B cell (primary cell): ENCODE measurements at places on chromosomes 7 and 10. TPM values are rescaled to one million over a fixed set of nuclear protein-coding genes. Genes with fewer than 3 reads are reported as not detected.

ATOH7 gene
- not detected in 2 replicates for total RNA-seq

SEMA3E gene
- total RNA-seq, result not detected in 2 replicates

CCL24 gene
- total RNA-seq, result not detected in 2 replicates

ADCYAP1R1 gene
- not detected in 2 replicates for total RNA-seq

ADRB1 gene
- total RNA-seq, result not detected in 2 replicates

FAM131B gene
- total RNA-seq, result 0.05 and 0.12 TPM in 2 replicates

NOS3 gene
- 0.39 TPM in 1 of 2 replicates, not detected in the other for total RNA-seq

CUX1 gene
- total RNA-seq, result 86.5 and 89.4 TPM in 2 replicates

SSBP1 gene
- 89.1 and 93.6 TPM in 2 replicates for total RNA-seq

SPDYE11 gene
- not detected in 2 replicates for total RNA-seq

CLDN3 gene
- total RNA-seq, result not detected in 2 replicates

CSGALNACT2 gene
- total RNA-seq, result 24.0 and 25.0 TPM in 2 replicates

LRRN3 gene
- total RNA-seq, result 0.20 TPM in 1 of 2 replicates, not detected in the other

NRCAM gene
- 3.6 and 4.6 TPM in 2 replicates for total RNA-seq

SH2D4B gene
- total RNA-seq, result 0.12 and 0.22 TPM in 2 replicates

PRPS1L1 gene
- total RNA-seq, result not detected in 2 replicates

SPDYE9 gene
- total RNA-seq, result not detected in 2 replicates

LRRC17 gene
- total RNA-seq, result 0.53 and 0.86 TPM in 2 replicates

LMOD2 gene
- total RNA-seq, result not detected in 2 replicates

UMAD1 gene
- total RNA-seq, result 25.9 and 27.3 TPM in 2 replicates
